ENCODE measurements at places on chromosomes 6 and 20.

- peak; percentile 38 for DNase-seq
Observed at GRCh38 chr6:53734473-53735299, 60.1 kb upstream of the LRRC1 start.

DNA sequence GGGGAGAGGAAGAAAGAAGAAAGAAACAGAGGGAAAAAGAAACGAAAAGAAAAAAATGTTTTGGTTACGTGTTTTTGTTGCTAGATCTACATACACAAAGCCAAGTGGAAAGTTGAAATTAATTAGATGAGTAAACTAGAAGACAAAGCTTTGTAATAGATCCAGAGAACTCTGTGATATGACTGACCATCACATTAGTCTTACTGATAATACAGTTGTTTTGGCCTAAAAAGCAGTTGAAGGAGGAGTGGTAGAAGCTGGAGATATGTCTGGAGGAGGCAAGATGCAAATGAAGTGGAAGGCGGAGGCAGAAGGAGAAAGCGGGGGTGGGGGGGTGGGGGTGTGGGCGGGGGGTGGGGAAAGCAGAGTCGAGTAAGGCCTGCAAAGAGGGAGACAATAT is 500.1 kb upstream of the ID4 start:
- DNase-seq: no peak

GRCh38 chr6:10205892-10206291 is 209.0 kb downstream of the TFAP2A start:
- DNase-seq: no peak

- no peak for DNase-seq
Observed at GRCh38 chr20:54661880-54662465, 186.6 kb downstream of the DOK5 start.

- DNase-seq: peak; percentile 39
Observed at GRCh38 chr20:54199721-54200176, 8.1 kb upstream of the PFDN4 start.

DNA sequence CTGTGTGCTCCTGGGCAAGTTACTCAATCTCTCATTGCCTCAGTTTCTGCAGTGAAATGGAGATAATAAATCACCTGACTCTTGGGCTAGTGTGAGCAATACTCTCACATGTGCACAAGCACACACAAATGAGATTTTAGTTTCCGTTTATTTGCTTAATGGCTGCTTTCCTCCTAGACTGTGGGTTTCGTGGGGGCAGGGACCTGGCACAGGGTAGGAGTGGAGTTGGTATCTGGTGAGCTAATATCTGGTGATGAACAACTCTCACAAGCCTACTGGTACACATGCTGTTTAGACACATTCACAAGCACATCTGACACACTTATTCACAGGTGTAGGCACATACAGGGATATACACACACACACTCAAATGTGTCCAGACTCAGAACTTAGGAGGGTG is 73.8 kb downstream of the TOX2 start:
- no peak for DNase-seq

DNA sequence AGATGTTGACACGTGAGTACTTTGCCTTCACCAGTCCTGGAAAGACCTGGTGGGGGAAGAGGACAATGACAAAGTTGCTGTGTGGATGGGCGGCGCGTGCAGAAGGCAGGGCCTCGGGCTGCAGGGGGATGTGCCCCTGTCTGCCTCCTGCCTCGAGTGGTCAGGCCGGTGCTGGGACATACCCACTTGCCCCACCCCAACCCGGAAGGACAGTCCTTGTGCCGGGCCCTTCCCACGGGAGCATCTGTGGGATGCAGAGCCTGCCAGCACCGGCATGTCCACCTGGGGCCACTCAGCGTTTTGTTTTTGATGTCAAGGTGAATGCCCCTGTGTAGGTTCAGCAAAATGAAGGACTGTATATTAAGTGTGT is 60.5 kb upstream of the BHLHE23 start:
- no peak for DNase-seq

DNA sequence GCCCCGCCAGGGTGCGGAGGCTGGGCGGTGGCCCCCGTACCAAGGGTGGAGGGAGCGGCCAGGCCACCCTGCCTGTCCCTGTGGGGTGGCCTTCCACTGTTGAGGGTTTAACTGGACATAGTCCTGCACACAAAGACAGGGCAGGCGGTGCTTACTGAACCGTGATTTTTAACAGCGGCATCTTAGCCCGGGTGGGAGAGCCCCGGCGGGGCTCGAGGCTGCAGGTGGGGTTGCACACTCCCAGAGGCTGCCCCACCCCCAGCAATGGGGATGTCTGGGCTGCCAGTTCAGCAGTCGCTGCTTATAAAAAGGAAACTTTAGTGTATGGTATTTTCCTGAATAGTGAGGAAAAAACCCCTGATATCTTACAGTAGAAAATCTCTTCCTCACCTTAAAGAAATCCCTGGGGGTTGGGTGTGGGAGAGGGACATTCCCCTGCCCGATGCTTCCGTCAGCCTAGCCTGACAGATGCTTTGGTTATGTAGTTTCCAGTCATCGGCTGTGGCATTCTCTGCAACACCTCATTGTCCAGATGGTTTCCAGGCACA is 79.4 kb downstream of the IRF4 start:
- DNase-seq: no peak

GRCh38 chr6:95959261-95959660 is 56.5 kb upstream of the FUT9 start:
- DNase-seq: no peak

DNA sequence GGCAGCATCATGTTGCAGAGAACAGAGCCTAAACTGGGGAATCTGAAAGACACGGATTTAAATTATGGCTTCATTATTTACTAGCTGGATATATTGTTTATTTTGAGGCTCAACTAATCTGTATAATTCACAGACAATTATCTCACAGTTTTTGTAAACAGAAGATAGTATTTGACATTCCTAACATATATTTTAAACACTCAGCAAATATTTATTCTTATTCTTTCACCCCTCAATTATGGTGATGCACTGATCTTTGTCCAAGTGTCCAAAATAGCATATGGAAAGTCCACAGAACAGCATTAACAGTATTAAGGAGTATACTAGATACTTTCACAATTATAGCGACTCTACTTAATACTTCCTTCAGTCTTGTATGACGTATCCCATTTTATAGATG is 257.0 kb downstream of the ADGRG6 start:
- no peak for DNase-seq

GRCh38 chr6:16933532-16933931 is 168.3 kb upstream of the STMND1 start:
- no peak for DNase-seq

DNA sequence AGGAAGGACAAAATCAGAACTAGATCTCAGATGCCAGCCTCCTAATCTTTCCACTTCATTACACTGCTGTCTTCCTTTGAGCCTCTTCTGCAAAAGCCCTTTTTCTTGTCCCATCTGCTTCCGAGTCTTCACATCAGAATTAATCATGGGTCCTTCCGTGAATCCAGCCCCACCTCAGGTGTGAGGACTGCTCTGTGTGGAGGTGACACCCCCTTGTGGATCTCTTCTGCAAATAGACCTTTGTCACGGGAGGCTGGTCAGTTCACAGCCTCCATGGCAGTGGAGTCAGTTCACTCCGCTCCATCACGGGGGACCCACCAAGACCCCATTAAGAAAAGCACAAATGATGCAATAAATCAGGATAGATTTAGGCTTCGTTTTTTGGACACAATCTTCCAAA is 171.1 kb downstream of the ADAT2 start:
- DNase-seq: no peak

- no peak for DNase-seq
Observed at GRCh38 chr6:166678426-166678825, 51.4 kb upstream of the RPS6KA2 start.

DNA sequence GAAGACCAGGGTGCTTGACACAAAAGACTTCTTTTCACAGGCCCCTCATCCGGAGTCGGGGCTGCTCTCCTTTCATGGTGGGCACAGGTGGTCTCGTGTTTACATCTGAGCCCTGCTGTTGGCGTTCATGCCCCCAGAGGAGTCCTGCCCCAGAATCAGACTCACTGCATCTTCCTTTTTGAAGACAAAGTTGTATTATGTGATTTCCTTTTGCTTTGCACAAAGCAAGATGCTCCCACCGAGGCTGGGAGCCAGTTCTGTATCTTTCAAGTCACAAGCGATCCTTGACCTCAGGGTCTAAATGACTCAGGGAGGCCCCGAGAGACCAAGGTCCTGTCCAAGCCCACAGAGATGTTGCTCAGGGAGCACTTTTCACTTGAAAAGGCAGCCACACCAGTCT is 330.5 kb downstream of the THBS2 start:
- DNase-seq: no peak

DNA sequence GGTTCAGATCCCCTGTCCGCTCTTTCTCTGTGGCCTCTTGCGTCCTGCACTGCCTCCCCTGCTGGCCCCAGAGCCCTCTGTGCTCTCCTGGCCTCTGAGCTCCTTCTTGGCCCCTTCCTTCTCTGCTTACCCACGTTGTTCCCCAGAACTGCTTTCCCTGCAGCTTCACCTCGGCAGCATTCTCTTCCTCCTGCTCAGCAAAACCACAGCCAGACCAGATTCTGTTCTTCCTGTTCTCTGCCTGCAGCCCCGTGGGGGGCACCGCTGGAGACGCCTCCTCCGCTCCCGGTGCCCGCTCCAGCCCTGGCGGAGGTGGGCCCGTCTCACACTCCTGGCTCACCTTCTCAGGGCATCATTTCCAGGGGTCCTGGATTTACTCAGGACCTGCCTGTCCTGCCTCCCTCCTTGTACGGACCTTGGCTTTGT is 59.7 kb downstream of the TCP11 start:
- no peak for DNase-seq

DNA sequence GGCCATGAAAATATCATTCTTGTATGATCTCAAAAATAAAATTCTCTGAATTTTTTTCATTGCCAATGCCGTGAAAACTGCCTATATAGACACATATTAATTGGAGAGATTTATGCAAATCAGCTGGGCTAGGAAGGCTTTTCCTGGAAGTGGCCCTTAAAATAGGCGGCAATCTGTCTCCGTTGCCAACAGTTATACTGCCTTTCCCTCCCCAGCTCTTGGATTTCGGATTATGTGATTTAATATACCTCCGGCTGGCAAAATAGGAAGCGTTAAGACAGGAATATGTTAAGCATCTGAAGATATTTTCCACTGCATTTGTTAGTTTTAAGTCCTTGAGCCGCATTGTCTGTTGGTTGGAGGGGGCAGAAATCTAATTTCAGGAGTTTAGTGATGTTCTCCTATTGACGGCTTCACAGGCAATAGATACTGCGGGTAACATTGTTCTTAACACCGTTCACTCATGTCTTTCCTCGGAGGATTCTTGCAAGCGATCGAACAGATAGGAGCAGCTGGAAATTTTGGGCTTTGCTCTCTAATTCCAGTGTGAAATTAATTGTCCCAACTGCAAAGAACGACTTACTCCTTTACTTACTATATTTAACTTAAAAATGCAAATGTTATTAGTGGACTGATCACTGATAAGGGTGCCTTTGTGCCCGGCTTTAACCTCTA is 113.3 kb downstream of the LINC00237 start:
- no peak for DNase-seq

- DNase-seq: no peak
Observed at GRCh38 chr6:88539295-88539764, 373.2 kb upstream of the CNR1 start.
